ENCODE measurements at places on chromosomes 7 and 10.

DNA sequence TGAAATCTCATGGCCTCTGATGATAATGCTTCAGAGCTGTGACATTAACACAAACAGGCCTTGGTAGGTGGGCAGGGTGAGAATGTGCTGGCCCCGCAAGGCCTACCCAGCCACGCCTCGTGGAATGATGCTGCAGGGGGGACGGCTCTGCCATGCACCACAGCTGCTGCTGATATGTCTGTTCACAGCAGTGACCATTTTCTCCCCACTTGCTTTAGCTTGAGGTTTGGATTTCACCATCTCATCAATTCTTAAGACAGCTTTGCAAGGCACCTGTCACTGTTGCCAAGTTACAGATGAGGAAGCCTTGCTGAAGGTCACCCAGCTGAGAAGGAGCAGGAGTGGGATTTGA lies 128.3 kb downstream of the PTPN20 start:
- no peak for DNase-seq

GRCh38 chr10:6395606-6396005 lies 184.5 kb downstream of the PRKCQ start:
- no peak for DNase-seq

DNA sequence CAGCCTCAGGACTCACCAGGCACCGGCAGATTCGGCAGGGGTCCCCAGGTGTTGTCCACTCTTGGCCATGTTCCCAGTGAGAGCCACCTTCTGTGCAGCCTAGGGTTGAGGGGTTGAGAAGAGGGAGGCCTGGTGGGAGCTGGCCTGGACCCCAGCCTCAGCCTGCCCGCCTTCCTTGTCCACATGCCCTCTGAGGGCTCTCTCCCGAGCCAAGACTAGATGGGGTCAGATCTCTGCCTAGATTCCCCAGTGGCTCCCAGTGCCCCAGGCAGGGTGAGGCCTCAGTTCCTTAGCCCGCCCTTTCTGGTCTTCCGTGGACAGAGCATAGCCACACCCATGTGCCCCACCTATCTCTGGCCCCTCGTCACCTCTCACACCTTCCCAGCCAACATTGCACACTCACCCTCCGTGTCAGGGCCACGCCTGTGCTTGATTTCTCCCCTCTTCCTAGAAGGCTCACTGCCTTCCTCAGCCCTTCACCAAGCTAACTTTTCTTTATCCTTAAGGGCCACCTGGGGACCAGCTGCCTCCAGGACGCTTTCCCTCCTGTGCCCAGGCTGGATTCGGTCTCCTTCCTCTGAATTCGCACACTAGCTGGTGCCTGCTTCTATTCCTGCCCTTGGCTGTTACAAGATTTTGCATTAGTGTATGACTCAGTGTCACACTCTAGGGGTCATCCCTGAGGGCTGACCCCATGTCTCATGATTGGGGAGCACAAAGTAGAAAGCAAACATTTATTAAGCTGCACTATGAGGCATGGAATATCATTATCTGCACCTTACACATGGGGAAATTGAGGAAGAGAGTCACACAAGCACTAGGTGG lies 7.5 kb downstream of the KCP start:
- DNase-seq = no peak

GRCh38 chr10:25815999-25816768 lies 117.8 kb upstream of the MYO3A start:
- DNase-seq = no peak

DNA sequence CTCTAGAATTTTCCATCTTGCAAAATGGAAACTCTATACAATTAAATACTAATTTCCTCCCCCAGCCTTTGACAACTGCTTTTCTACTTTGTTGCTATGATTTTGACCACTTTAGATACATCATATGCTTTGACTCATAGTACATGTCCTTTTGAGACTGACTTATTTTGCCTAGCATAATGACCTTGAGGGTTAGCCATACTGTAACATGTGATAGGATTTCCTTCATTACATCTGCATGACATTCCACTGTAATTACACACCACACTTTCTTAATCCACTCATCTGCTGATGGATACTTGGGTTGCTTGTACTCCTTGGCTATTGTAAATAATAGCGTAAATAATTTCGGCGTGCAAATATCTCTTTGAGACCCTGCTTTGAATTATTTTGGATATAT lies 127.7 kb downstream of the JAZF1 start:
- DNase-seq = no peak

GRCh38 chr7:157729566-157729965 lies 392.8 kb downstream of the DNAJB6 start:
- DNase-seq = no peak

GRCh38 chr7:81175275-81175940 lies 256.6 kb upstream of the SEMA3C start:
- no peak for DNase-seq

- DNase-seq = no peak
These were observed 149.3 kb upstream of the IMMP2L start for GRCh38 chr7:111711426-111712065.

GRCh38 chr10:123494301-123494808 lies 171.8 kb upstream of the GPR26 start:
- DNase-seq = no peak

DNA sequence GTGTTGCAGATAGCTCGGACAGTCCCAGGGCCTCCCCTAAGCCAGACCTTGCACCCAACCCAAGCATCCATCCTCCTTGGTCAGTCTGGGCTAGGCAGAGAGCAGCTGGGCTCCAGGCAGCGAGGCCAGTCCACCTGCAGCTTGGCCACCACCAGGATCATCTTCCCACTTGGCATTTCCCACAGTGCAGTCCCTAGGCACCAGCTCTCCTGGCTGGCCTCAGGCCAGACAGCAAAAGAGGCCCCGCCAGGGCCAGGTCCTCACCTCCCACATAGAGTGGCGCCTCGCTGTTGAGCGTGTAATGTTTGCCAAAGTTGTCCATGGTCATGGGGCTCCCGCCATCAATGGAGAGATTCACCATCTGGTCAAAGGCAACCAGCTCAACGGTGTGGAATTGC lies 171.7 kb downstream of the LCOR start:
- no peak for DNase-seq

DNA sequence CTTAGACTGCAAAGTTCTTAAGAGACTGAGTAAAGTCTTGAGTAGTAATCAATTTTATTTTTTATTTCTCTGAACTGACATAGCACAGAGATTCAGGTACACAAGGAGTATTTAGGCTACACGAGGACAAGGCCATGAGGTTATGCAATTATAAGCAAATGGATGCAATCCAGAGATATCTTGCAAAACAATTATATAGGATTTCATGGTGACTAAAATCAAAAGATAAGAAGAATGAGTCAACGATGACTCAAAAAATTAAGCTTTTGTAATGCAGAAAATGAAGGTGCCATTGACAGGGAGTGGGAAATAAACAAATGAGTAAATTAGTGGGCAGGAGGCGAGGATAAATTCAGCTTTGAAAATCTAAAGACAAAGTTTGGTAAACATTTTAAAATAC lies 66.7 kb upstream of the MYO3A start:
- DNase-seq = no peak

- DNase-seq = peak; percentile 36
These were observed 279.6 kb upstream of the PITRM1 start for GRCh38 chr10:3452173-3452626.

GRCh38 chr10:97327348-97328294 lies 6.9 kb downstream of the FRAT2 start:
- DNase-seq = no peak

- DNase-seq = no peak
These were observed 30.4 kb downstream of the GPRIN2 start for GRCh38 chr10:46525824-46526681.

- DNase-seq = no peak
These were observed 998 bp downstream of the CYP3A43 start for GRCh38 chr7:99828811-99829210.

- no peak for DNase-seq
These were observed 171.2 kb downstream of the LSM5 start for GRCh38 chr7:32319012-32319382.

- DNase-seq = no peak
These were observed 984.6 kb upstream of the KCND2 start for GRCh38 chr7:119288416-119288815.

GRCh38 chr7:10934292-10934691 lies 39.4 kb upstream of the PHF14 start:
- DNase-seq = no peak

DNA sequence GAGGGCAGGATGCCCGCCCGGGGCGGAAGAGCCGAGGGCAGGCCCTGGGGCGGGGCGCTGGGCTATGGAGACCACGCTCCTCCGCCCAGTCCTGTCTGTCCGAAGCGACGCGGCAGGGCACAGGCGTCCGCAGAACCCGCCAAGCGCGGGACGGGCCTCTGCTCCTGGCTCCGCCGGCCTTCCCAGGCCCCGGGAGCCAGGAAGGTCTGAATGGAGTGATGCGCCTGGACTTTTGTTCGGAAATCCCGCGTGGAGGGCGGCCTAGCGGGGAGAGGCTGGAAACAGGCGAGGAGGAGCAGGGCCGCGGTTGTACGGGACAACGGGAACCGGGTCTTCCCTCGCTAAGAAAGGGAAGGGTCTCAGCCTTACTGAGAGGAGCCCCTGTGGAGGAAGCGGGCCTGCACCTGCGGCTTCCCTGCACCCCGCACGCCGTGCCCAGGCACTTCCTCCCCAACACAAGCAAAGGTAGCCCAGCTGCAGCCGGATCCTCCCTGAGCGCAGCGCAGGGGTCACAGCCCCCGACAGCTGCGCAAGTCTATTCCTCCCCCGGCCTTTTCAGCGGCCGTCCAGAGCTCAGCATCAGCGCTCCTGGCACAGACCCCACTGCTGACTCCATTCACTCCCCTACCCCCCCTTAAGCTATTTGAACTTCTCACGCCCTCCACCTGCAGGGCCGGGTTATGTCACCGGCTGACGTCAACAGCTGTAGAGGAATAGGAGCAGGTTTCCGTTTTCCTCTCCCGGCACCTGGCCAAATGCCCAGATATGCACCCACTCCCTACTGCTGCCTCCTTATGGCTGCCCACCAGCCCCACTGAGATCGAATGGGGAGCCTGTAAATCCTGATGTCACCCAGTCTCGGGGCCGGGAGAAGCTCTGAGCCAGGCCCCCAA lies 143.2 kb upstream of the RET start:
- no peak for DNase-seq

DNA sequence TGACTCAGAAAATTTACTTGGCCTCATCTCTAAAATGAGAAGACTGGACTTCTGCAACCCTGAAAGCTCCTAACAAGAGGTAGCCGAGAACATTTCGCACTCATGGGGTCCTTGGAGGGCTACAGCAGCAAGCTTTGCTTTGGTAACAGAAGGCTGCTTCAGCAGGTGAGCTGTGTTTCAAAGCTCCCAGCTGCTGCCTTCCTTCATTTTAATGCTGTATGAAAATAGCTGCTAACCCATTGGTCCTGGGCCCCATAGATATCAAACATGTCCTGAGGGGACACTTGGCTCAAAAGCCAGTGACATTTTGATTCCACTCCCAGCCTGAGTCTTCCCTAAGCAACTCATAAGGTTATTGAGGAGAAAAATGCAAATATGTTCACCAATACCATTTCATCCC lies 14.3 kb upstream of the MALSU1 start:
- DNase-seq = no peak

DNA sequence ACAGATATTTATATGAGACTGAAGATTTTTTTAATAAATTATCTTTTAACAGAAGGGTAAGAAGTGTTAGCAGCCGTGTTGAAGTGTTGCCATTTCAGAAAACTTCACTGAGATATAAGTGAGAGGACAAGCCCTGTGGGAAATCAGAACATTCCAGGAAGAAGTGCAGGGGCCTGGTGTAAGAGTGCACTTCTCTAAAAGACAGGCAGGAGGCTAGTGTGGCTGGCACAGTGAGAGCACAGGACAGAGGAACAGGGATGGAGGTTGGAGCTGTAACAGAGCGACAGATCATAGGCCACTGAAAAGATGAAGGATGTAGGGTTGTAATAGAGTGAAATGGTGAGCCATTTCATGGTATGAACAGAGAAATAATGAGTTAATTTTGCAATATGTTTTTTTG lies 608.9 kb downstream of the SORCS1 start:
- DNase-seq = no peak

GRCh38 chr7:824081-824480 lies 8.2 kb upstream of the SUN1 start:
- no peak for DNase-seq

- DNase-seq = no peak
These were observed 9.3 kb downstream of the LZTS2 start for GRCh38 chr10:101008823-101009423.

DNA sequence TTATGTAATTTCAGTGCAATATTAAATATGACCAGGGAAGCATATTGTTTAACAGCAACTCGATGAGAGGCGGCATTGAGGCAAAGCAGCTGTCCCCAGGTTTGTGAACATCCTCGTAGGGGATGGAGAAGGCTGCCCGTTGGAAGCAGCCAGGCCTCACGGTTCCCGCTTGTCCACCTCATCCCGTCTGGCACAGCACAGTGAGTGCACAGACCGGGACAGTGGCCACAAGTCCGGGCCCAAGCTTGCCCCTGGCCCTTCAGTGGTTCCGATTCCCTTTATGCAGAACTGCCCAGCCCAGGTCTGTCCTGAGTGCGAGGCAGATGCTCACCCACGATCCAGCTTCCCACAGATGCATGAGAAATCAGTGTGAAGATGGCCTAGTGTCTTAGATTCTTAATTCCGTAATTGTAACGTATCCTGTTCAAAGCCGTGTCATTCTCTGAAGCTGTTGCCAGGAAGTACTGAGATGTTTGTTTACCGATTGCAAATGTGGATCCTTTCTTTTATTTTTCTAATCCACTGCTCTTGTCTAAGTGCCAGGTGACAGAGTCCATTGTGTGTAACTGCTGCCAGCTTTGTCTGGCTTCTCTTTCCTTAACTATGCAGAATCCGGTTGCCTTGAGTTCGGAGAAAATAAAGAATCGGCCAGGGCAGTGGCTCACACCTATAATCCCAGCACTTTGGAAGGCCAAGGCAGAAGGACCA lies 35.5 kb downstream of the PFKP start:
- DNase-seq = peak; percentile 16

- DNase-seq = no peak
These were observed 142.9 kb upstream of the PCGF5 start for GRCh38 chr10:91077549-91078071.

GRCh38 chr7:48144291-48144768 lies 26.9 kb upstream of the ABCA13 start:
- no peak for DNase-seq

DNA sequence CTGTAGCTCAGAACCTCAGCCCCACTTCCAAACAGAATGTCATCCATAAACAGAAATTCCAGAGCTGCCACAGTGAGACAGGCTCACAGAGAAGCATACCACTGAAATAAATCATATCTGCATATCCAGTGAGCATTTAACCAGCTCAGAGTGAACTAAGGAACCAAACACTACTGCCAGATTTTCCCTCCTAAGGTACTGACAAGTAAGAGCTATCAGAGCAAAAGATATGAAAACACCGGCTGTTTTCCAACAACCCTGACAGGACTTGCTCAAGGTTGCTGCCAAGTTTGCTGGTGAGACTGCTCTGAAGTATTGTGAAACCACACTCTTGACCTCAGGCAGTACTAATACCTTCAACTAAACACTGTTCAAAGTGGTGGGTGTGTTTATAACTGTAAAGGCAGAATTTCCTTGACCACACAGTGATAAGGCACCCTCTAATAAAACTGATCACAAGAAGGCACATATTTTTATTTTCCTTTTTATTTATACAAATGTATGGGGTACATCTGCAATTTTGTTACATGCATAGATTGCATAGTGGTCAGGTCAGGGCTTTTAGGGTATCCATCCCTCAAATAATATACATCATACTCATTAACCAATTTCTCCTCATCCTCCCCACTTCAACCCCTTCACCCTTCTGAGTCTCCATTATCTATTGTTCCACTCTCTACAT lies 18.3 kb downstream of the SGMS1 start:
- DNase-seq = no peak

GRCh38 chr10:72011468-72011867 lies 47.3 kb downstream of the CHST3 start:
- no peak for DNase-seq

GRCh38 chr10:35511647-35512046 lies 93.5 kb upstream of the GJD4 start:
- DNase-seq = no peak

- peak; percentile 55 for DNase-seq
These were observed 97.5 kb upstream of the CCDC6 start for GRCh38 chr10:60003651-60004523.
